Immature natural killer cell (primary cell): ENCODE measurements at places on chromosomes 1 and 21.

- DNase-seq = no peak
These were observed 171.5 kb upstream of the IRF2BP2 start for GRCh38 chr1:234781241-234782065.

- DNase-seq = no peak
These were observed 21.1 kb upstream of the ABCA4 start for GRCh38 chr1:94142022-94142421.

DNA sequence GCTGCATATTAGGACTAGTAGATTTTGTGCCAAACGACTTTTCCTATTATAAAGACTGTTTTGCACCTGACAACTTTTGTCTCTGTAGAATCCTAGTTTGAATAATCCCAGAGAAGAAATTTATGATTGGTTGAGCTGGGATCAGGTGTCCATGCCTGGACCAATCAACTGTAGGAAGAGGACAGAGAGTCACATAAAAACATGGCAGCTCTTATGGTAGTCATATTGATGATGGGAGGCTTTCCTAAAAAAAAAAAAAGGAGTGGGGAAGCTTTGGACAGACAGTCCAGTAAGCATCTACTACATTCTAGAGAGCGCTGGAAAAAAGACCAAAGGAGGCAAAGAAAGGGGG, 30.7 kb upstream of the IGSF3 start:
- no peak for DNase-seq

- no peak for DNase-seq
These were observed 3.3 kb downstream of the AKT3 start for GRCh38 chr1:243846761-243847160.

GRCh38 chr1:232628335-232629249, 1.3 kb downstream of the SIPA1L2 start:
- no peak for DNase-seq

DNA sequence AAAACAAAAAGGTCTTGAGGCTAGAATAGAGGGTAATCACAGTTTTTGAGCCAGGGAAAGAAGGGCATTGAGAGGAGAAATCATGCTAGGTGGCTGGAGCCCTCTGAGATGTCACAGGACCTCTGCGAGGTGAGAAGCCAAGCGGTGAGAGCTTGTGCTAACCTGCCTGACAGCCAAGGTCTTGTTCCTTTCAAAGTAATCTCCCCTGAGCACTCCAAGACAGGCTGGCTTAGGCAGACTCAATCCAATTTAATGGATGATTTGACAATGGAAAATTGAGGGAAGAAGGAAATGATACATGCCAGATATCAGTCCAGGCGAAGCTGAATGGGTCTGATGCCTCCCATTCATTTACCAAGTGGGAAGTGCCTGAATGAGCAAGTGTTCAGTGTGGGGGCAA, 311.9 kb upstream of the PTBP2 start:
- no peak for DNase-seq

GRCh38 chr1:95094923-95095322, 22.2 kb upstream of the ALG14 start:
- no peak for DNase-seq

GRCh38 chr1:25356441-25356840, 18.3 kb downstream of the TMEM50A start:
- no peak for DNase-seq

DNA sequence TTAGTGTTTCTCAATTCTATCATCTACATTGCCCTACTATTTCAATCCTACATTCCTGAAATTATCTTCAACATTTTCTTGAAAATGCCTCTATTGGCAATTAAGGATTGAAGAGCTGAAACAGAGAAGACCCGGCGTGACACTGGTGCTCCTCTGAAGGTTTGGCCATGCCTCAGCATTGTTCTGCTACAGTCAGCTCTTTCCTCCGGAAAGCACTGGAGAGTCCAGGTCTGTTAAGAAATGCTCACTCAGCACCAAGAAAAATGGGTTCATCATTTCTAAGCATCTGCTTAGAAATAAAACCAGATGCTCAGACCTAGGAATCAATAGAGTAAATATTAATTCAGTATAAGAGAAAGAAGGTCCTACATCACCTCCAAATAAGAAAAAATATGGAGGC, 58.8 kb downstream of the WARS2 start:
- no peak for DNase-seq

- peak; percentile 46 for DNase-seq
These were observed 1.1 kb downstream of the RALGPS2 start for GRCh38 chr1:178726087-178726517.

DNA sequence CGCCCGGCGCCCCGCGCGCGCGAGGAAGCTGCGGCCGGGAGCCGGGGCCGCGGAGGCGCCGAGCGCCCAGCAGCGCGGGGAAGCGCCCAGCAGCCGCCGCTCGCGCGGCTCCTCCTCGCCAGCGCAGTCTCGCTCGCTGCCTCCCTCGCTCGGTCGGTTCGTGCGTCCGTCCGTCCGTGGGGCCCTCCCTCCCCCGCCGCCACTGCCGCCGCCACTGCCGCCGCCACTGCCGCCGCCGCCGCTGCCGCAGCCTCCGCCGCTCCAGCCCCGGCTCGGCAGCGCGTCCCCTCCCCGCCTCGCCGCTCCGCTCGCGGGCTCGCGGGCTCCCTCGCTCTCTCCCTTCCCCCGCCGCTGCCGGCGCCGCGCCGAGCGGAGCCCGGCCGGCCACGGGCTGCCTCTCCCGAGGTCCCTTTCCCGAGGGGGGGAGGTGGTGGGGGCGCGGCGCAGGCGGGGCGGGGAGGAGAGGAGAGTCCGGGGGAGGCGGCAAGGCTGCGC, at the start of gene KCND3:
TSS of gene KCND3 (minus strand) at position 138 of the 495 bp plus-strand sequence.
- DNase-seq = no peak

DNA sequence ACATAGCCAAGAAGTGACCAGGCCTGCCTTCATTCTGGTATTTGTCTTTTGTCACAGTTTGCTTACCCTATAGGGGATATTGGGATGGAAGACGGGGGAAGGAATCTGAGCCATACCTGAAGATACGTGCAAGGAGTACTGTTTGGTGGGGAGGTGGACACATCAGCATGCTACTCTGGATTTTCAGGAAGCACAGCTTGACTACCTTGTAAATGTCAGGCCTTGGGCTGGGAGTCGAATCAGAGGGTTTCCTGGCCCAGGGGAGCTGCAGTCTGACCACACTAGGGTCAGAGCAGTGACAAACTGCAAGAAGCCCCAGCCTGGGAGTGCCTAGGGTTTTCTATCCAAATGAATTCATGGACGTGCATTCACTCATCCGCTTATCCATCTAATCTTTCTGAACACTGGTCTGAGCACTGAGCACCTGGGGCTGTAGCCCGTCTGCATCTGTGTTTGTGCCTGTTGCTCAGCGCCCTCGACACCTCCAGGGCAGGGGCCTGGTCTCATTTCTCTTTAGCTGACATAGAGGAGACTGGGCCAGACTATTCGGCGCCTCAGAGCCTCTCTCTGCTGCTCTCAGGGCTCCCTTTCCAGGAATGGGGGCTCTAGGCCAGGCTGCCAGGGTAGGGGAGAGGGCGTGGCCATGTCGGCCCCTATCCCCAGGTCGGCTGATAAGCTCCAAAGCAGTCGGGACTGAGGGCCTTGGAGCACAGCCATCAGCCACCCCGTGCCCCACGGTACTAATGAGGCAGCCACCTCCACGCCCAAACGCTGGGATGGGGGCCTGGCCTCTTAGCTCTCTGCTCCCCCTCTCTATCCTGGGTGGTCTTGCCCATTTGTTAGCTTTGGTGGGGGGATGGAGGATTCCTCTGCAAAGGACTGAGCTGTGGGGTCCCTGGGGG, 47.0 kb upstream of the SLC2A1 start:
- DNase-seq = no peak

DNA sequence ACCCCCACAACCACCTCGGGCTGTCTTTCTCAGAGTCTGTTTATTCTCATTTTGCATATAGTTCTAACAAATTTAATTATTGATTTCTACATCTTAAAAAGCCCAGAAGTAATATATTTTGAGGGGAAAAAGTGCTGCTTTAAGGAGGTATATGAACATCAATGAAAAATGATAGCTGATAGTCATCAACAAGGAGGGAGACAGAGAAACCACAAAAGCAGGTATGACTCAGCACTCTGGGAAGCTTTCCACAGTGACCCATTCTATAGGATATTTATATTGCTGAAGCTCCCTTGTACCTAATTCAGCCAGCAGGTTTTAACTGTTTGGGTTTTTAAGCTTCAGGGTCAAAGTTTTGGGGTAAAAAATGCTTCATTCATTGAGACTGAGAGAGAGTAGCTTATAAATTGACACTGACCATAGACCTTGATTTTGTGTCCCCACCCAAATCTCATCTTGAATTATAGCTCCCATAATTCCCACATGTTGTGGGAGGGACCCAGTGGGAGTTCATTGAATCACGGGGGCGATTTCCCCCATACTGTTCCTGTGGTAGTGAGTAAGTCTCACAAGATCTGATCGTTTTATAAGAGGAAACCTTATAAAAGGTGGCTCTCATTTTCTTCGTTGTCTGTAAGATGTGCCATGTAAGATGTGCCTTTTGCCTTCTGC, 27.4 kb downstream of the VANGL1 start:
- DNase-seq = no peak

DNA sequence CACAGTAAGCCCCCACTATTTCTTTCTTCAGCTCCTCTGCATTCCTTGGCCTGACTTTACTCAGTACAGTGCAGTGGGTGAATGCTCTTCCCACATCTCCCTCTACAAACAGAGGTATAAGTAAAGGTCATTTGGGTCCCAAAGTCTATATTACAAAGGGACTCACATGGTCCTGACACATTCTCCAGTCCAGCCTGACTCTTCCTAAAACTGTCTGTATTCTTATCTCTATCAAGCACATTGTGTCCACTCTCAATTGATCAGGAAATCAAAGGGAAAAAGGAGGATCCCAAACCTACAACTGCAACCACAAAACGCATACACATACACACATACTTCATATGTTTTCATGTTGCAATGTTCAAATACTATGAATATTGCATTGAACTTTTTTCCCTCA, 49.4 kb downstream of the FRRS1 start:
- DNase-seq = no peak

DNA sequence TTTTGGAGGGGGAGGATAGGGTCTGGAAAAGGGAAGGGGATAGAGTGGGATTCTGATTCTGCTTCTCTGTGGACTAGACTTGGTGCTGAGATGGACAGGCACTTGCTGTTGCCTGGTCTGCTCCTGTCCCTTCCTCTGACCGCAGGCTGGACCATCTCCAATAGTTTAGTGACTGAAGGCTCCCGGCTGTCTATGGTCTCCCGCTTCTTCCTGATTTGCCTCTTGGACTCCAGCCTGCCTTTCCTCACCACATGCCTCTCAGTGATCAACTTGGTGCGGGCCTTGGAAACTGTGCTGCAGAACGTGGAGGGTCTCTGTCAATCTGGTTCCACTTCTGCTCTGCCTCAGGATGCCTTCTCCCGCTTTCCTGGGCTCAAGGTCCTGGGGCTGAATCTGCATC, 6.3 kb upstream of the ZSCAN20 start:
- no peak for DNase-seq

- DNase-seq = no peak
These were observed 23.8 kb downstream of the GLMN start for GRCh38 chr1:92274939-92275338.
